NCI-H187 (cell line): ENCODE measurements at places on chromosomes 12 and 14.

GRCh38 chr14:64549016-64549415 is 745 bp upstream of the PPP1R36 start:
- no peak for DNase-seq

DNA sequence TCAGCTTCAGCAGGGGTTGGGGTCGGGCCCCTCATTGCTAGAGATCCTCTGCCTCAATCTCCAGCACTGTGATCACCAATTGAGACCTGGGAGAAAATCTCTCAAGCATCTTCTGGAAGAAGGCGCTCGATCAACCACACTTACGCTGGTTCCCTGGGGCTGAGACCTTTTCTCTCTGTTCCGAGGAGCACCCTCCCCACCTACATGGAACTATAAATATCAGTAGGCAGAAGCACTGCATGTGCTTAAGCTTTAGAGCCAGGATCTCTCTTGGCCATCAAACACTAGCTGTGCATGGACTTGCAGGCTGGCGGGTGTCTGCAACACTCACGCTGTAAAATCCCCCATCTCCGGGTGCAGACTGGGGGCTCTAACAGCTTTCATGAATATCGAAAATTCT is 38.2 kb upstream of the KCNA1 start:
- DNase-seq: no peak

DNA sequence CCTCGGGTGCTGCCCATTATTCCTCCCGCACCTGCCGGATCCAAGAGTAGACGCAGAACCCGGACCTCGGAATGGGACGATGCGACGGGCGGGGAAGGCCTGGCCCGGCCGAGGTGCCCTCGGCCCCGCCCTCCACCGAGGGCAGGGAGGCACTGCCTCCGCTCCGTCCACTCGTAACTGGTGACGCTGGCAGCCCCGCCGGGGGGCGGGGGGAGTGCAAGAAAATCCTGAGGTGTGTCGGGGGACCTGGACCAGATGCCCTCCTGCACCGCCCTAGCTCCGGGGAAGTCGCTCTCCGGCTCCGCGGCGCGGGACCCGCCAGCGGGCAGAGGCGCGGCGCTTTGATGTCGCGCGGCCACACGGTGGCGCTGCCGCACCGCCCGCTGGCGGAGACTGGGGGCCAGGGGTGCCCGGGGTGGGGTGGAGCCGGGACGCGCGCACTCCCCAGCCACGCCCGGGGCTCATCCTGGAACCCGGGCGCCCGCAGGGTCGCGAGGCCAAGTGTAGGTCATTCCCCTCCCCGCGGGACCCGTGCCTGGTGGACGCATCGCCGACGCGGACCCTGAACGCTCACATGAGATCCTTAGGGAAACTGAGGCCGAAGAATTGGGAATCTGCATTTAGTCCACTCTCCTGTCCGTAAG is 202.8 kb downstream of the TTC8 start:
- peak; percentile 7 for DNase-seq

- DNase-seq: no peak
These were observed 1.6 kb downstream of the DGKA start for GRCh38 chr12:55932551-55932910.

- no peak for DNase-seq
These were observed 36.3 kb upstream of the STK38L start for GRCh38 chr12:27207615-27208413.

DNA sequence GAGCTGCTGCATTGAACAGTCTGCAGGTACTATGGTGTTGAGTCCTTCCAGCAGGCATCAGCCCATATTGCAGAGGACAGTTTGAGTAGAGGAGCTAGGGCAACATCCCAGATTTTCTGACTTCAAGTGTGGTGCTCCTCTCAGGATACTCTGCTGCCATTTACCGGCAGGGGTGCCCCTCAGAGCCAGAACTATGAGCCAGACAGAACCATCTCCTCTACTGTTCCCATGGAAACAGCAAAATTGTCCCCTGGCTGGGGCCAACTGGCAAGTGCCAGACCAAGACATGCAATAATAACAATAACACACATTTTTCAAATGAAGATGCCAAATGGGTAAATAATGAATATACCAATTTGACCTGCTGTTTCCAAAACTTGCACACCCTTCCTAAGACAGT is 102.9 kb downstream of the ADCK1 start:
- DNase-seq: no peak

- no peak for DNase-seq
These were observed 2.7 kb downstream of the PTHLH start for GRCh38 chr12:27969624-27970400.

GRCh38 chr12:93059925-93060665 is 131.0 kb upstream of the EEA1 start:
- DNase-seq: no peak

DNA sequence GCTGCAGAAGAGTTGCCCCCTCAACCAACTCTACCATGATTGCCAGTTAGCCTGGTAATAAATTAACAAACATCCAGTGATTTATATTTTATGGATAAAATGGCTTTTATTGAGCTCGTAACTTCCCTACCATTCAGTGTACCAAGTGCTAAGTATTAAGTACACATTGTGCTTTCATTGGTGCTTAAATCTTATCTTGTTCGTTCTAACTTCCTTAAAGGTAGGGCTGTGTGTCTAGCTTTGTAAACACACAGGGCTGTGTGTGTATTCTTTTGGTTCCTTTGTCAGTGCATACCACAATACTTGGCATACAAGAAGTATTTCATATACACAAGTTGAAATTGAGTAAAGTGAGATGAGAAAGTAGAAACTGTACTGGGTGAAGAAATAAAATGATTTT is 80.4 kb downstream of the KCNC2 start:
- DNase-seq: no peak

DNA sequence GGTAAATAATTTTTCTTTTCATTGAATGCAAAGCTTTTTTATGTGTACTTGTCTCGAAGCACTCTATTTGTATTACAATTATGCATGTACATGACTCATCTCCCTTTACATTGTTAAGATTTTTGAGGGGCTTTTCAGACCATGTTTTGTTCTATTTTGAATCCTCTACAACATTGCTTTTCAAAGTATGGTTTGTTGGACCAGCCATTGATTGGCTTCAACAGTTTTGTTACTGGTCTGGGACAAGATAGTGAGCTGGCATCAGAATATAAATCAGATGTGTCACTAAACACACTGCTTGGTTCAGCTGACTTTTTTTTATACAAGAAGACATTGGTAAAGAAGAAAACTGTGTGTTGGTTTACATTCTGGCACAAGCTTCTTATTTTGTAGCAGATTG is 122.3 kb downstream of the MON2 start:
- DNase-seq: no peak

GRCh38 chr12:32273063-32273522 is 126.3 kb upstream of the FGD4 start:
- no peak for DNase-seq

DNA sequence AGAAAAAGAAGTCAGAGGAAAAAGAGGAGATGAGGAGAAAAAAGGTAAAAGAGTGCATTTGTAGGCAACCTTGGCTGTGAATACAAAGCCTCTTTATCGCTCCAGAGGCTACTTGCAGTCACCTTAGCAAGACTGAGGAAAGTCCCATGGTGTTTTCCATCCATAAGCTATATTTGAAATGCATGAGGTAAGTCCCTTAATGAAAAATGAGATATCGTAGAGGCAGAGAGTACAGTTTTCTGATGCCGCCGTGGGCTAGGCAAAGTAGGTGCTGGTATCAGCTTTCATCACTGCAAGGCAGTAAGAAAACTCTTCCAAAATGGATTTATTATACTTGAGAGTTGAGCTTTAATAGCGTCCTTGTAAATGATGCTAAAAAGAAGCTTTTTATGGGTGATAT is 186.8 kb downstream of the ASCL1 start:
- DNase-seq: no peak

DNA sequence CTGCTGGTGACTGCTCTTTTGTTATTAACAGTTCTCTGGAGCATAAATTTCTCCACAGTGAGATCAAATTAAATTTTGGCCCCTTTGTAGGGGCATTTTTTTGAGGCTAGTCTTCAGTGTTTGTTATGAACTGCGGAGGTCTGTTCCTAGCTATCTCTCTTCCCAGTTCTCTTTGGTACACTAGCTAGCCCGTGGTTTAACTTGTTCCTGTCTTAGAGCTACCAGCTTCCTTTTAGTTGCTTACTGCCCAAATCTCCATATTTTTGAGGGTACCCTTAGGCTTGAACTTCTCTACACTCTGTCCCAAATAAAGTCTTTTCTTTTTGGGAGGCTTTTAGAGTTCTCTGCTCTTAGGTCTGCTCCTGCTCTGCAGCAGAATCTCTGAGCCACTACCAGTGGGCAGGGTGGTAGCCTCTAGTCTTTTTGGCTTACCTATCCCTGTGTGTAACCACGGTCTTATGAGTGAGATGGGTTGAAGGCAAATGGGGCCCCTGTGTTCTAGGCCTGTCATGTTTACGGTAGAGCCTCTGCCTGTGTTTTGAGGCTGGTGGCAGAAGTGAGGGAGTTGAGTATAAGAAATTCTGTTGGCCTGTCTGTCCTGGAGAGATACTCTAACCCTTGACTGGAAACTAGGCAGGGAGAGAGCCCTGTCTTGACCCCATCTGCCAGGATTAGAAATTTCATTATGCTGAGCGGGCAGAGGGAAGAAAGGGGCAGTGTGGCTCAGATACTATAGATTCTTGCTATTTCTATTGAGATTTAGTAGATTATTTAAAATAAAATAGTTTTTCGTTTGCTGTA is 21.0 kb downstream of the CNOT2 start:
- DNase-seq: no peak

DNA sequence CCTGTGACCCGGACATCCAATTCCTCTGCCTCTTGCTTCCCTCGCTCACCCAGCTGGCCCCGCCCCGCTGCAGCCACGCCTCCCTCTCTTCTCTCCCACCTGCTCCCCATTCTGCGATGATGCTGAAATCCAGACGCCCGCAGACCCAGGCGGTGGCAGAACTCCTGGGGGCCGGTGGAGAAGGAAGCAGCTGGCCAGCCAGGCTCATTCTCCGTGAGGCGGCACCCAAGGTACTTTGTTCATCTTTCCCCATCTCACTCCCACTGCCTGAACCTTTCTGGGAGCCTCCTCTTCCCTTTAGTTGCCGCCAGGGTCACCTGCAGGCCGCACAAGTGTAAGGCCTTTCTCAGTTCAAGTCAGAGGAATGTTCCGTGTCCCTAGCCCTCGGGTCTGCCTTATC is 35.7 kb downstream of the FOXN4 start:
- DNase-seq: peak; percentile 45

DNA sequence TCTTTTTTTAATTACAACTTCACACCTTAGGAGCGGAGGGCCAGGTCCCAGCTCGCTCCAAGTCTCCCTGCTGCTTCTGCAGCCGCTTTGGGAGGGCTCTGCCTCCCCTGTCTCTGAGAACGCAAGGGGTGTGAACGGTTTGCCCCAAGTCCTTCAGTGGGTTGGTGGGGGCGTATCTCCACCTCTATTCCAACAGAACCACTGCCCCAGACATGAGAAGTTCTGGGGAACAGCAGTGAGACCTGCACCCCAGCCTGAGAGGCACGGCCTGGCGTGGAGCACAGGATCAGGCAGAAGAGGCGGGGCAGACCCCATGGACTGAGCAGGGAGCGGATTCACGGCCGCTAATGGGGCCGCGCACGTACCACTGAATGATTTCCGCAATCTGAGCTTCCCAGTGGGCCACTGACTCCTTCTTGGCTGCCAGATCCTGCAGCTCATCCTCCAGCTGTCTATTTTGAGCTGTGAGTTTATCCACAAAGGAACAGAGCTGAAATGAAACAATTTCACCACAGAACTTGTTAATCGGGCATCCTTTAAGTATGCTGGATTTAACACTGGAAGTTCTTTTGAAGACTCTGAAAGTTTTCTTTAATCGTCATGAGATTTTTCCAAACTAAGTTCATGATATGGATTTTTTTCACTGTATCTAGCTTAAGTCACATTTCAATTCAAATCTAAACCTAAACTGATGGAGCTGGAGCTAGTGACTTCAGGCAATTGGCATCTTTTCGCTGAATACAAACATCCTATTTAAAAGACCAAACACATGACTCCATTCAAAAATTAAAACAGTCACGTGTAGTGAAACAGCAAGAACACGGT is 44.4 kb downstream of the AMN start:
- DNase-seq: no peak

- no peak for DNase-seq
These were observed 207.9 kb downstream of the TMEM132C start for GRCh38 chr12:128474916-128475315.

DNA sequence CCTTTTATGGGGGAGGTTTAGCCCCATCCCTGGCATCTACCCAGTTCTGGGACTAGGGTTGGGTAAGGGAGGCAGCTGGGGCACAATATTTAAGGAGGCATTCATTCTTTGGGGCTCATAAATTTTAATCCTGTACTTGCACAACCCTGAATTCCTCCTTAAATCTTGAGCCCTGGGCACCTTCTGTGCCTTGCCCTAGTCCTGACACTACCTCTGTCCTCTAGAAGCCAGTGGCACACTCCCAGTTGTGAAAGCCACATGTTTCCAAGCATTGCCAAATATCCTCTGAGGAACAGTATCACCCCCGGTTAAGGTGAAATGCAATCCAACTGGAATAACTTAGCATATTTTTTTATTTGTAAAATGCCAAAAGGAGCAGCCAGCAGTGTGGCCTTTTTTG is 36.6 kb downstream of the SLC16A7 start:
- DNase-seq: no peak

- DNase-seq: no peak
These were observed 7.1 kb downstream of the NT5DC3 start for GRCh38 chr12:103833891-103834290.

DNA sequence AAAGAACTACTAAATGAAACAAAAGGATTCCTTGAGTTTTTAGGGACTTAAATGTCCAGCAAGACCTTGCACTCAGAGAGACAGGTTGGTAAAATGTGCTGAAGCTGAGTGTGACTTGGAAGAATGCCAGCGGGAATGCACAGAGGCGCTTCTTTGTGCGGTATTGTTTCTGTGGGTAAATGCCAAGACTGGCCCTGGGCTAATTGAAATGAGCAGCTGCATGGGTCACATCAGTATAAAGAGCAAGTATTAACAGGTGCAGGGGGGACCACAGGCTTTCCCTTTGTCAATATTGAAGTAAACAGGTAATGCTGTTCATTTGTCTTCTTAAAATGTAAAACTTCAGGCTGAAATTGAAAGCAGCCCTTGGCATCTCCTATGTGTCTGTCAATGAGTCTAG is 74.3 kb downstream of the LMO3 start:
- peak; percentile 47 for DNase-seq

DNA sequence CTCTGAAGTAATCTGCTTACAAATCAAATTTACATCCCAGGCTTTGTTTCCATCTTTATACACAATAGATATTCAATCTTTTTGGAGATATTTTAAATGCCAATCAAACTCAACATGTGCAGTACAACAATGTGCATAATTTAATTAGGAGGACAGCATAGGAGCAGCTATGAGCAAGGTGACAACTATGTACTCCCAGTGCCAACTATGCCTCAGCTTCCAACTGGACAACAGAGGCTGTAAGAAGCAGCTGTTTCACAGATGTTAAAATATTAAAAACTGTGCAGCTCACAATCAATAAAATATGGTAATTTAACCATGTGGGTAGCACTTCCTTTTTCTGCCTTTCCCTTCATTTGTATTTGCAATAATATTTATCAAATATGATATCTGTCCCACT is 99.9 kb downstream of the ST8SIA1 start:
- DNase-seq: no peak

DNA sequence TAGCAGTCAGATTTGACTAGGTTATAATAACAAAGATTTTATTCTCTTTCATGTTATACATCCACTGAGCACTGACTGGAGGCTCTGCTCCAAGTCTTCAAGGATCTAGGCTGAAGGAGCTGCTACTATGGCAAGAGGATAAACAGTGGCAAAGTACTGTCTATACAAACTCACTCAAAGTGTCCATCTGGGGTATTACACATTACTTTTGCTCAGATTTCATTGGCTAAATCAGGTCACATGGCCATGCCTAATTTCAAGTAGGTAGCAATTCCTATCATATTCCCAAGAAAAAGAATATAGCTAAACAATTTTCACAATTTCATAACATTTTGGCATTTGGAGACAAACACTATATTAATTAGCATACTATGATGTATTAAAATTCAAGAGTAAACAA is 40.9 kb downstream of the CDK17 start:
- no peak for DNase-seq
